ENCODE measurements at places on chromosomes 3 and 15.

- no peak for DNase-seq
Observed at GRCh38 chr3:123076496-123077418, 9.9 kb downstream of the PDIA5 start.

GRCh38 chr3:151268267-151269235 lies 9.8 kb downstream of the P2RY14 start:
- DNase-seq, result peak; percentile 26

GRCh38 chr3:170419557-170420087 lies 954 bp downstream of the CLDN11 start:
- no peak for DNase-seq

GRCh38 chr3:121748680-121749275 lies 763 bp downstream of the GOLGB1 start:
- DNase-seq, result peak; percentile 33

- DNase-seq, result no peak
Observed at GRCh38 chr15:80208758-80209734, 43.0 kb downstream of the CTXND1 start.

DNA sequence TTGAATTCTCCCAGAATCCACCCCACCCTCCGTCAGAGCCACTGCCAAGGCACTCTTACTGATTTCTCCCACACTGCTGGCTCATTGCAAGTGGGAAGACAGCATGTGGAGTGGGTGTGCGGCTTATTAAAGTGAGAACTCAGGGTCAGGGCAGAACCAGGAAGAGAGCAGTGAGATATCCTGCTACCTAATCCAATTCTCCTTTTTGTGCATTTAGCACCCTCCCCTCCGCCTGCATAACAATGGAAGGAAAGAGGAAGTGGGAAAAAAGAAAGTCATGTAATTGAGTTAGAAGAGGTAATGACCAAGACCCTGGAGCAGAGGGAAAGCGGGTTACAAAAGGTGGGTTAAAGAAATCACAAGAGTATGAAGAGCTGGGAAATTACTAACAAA lies 27.8 kb upstream of the PIK3CB start:
- DNase-seq, result no peak

- no peak for DNase-seq
Observed at GRCh38 chr3:8776406-8776805, 7.0 kb upstream of the OXTR start.

DNA sequence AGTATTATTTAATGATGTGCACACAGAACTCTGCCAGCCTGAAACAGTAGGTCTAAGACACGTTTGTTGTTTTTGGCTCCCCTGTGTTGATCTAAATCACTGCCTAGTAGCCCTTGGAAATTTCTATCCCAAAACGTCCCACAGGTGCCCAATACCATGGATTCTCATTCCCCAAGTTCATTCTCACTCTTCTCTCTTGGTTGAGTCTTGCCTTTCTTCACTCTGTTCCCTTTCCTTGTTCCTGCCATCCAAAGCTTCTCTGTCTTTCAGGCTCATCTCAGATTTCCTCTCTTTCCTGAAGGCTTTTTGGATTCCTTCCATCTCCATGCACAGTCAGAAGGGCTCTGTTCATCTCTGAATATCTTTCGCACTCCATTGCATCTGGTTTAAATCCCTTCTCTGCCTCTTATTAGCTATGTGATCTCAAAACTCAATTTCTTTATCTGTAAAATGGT lies 54.2 kb downstream of the PPARG start:
- no peak for DNase-seq

- peak; percentile 93 for DNase-seq
Observed at GRCh38 chr3:4983739-4984510, 4.7 kb downstream of the BHLHE40 start.

DNA sequence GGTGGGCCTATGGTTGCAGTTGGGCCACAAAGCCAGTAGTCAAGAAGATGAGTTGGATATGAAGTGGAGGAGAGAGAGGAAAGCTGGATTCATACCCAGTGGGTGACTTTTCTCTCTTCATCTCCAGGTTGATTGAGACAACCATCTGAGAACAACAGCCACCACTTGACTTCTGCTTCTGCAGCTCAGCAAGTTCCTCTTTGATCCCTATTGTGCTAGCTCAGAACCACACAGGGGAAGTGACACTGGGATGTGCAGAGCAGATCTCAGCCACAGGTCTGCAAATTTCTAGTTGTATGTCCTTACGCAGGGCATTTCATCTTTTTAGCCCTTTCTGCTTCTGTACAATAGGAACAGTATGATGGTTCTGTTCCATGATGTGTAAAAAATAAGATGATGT lies 459.2 kb upstream of the ARRDC4 start:
- no peak for DNase-seq

DNA sequence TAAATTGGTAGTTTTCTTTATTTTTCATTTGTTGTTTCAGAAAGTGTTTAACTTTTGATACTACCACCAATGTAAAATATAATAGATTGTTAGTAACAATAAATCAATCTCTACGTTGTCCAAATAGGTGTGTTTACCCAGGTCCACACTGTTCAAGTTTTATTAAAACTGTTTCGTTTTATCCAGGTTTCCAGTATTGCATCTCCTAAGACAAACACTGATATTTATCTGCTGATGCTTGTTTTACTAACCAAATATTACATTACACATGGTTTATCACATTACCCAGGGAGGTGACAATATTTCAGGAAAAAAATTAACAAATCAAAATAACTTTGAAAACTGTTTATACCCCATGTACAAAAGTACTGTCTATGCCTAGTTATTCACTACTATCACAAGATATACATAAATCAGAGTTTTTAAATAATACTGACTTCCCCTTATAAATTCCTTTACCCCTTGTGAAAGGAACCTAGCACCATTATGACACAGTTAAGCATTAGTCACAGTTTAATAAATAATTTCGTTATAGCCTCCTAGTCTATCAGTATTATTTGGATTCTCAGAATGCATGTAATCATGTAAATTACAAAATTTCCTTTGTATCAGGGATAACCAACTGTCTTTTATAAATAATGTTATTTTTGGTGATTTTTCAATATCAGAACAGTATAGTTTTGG lies 205.3 kb downstream of the ZBTB20 start:
- DNase-seq, result no peak

GRCh38 chr15:66815318-66815717 lies 113.3 kb downstream of the SMAD6 start:
- DNase-seq, result no peak

- no peak for DNase-seq
Observed at GRCh38 chr3:45547764-45548680, 46.5 kb upstream of the LIMD1 start.

DNA sequence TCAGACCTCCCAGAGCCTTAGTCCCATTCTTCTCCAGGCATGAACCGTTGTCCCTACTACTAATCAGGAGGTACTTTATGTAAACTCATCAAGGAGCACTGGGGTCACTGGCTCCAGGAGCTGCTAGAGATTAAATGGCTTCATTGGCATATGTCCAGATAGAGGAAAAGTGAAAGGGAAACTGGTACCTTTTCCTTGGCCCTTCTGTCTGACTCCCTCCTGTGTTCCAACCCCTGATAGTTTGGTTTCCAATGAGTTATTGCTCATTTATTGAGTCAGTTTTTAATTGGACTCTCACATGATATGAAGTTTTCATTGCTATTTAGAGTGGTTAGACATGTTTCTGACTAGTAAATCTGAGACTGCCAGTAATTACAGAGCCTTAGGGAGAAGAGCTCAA lies 130.5 kb upstream of the BFSP2 start:
- no peak for DNase-seq

GRCh38 chr3:172218350-172219323 lies 179.3 kb downstream of the FNDC3B start:
- DNase-seq, result no peak

DNA sequence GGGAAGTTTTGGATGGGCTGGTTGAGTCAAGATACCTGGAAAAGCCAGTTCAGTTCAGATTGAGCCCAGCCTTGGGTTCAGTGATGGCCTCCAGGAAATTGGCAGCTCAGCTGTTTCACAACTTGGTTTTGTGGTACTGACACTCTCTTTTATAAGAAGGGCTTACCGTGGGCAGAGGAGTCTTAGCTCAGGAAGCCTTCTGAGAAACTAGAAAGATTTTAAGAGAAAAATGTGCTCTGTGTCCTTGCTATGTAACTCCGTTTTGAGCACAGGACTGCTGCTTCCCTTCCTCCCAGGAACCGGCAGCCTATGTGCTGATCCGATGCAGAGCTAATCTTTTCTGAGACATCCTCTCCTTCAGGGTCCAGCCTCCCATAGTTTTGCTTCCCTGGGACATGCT lies 46.6 kb upstream of the RASGRP1 start:
- DNase-seq, result peak; percentile 81

GRCh38 chr3:60953351-60953750 lies 297.9 kb downstream of the FHIT start:
- DNase-seq, result no peak

DNA sequence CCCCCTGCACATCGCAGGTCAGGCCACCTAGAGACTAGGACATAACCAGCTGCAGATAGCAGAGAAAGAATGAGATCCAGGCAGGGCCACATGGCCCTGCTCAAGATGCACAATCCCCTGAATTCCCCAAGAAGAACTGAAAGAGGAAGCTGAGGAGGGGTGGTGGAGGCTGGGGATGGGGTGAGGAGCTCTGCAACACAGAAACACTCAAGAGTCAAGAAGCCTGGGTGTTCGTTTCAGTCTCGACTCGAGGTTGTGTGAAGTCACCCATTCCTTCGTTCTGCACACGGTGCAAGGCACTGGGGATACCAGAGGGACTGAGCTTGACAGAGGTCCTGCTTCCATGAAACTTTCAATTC lies 62.0 kb downstream of the TLE3 start:
- DNase-seq, result no peak

DNA sequence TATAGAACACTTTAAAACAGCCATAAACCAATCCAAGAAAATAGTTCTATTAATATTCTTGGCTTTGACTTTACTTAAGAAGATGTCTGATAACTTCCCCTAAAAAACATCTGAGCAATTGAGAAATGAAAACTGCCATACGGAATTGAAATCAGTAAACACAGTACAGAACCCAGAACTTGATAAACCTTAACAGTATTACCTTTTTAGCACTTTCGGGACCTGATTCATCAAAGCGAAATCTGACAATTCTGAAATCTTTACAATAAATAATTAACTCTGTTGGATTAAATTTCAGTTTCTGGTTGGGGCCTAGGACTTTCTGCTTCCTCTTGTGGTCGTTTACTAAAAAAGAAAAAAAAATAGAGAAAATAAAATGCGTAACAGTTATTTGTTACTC lies 17.3 kb downstream of the MTMR10 start:
- no peak for DNase-seq

GRCh38 chr15:100183921-100184495 lies 157.8 kb downstream of the ADAMTS17 start:
- DNase-seq, result no peak

GRCh38 chr3:124775877-124776276 lies 45.6 kb downstream of the UMPS start:
- DNase-seq, result no peak

DNA sequence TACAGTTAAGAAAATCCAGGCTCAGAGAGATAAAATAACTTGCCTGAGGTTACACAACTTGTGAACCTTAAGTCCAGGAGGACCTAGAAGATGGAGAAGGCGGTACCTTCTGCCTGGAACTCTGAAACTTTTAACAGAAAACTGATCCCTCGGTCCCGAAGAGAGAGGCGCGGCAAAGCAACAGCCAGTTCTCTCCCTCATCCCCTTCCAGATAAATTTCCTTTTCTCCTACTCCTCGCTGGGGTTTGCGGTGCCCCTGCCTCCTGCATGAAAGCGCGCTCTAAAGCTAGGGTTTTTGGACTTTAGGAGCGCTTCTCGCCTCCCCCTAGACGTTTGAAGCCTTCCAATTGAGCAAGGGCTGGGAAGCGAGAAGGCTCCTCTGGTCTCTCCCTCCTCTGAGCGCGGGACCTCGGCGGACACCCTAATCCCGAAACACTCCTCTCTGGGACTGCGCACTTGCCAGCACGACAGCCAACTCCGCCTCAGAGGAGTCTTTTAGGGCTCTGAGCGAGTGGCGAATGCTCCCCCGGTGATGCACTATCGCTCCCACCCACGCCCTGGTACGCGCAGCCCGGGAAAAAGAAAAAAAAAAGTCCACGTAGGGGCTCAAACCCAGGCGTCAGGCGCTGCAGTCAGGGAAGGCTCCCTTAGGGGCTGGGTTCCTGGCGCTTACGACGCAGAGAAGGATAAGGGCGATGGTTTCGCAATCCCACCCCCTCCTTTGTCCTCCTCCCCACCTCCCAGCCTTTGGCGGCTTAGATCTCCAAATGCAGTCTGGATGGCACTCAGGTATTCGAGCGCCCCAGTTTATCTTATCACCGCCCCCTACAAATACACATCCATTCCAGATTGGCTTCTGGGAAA lies 7.9 kb upstream of the EOMES start:
- DNase-seq, result no peak

GRCh38 chr3:32249184-32249782 lies 10.8 kb downstream of the CMTM8 start:
- no peak for DNase-seq

- no peak for DNase-seq
Observed at GRCh38 chr15:75307778-75308390, 25.2 kb downstream of the GOLGA6D start.

DNA sequence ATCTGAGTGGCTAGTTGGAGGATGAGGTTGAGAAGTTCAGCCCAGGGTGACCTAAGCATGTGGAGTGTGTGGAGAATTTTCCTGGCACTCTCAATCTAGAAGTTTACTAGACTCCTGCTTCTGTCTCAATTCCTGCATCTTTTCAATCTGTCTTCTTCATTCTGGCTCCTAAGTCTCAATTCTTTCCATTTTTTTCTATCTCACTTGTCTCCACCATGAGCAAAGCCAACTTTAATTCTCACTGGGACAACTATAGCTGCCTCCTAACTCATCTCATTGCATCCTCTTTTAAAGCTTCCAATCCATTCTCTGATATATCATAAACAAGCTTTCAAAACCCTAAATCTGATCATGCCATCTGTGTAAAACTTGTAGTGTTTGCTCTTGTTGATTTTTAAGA lies 569.3 kb downstream of the NAALADL2 start:
- DNase-seq, result no peak

GRCh38 chr3:4904811-4905695 lies 74.2 kb upstream of the BHLHE40 start:
- peak; percentile 39 for DNase-seq

DNA sequence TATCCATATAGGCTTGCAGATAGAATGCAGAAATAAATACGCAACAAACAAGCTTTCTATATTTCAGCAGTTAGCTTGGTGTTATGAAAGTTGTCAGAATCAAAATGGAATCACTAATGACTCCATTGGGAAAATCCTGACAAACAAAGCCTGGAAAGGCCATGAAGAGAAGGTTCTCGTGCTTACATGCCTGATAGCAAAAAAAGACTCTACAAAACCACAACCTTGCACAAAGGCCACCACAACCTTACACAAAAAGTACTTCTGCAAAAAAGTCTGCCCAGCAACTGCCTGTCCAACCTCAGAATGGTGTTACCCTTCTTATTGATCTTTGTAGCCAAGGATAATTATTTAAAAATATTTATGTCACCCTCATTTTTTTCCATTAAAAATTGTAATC lies 14.4 kb upstream of the PLSCR1 start:
- no peak for DNase-seq

- DNase-seq, result no peak
Observed at GRCh38 chr3:28042095-28042635, 199.3 kb upstream of the CMC1 start.

GRCh38 chr15:35546511-35547381 lies 781 bp upstream of the DPH6 start:
- DNase-seq, result no peak

- DNase-seq, result peak; percentile 13
Observed at GRCh38 chr3:10366651-10367101, 45.8 kb upstream of the SEC13 start.

GRCh38 chr3:144809380-144809779 lies 837.8 kb downstream of the DIPK2A start:
- no peak for DNase-seq

- DNase-seq, result no peak
Observed at GRCh38 chr3:182389071-182389815, 404.1 kb upstream of the ATP11B start.
